ENCODE measurements at places on chromosomes 16 and 17. TPM values are rescaled to one million over a fixed set of nuclear protein-coding genes. Genes with fewer than 3 reads are reported as not detected.

Gene PMFBP1
- 8.1 TPM for total RNA-seq

Gene KCNJ12
- 34.0 TPM for total RNA-seq

Gene KIFC3
- total RNA-seq: 27.9 TPM

- DNase-seq: peak; percentile 54
Measured at GRCh38 chr16:54216688-54217087, 69.9 kb downstream of the IRX3 start.

- DNase-seq: no peak
Measured at GRCh38 chr17:82118168-82118814, 20.3 kb upstream of the FASN start.

- DNase-seq: no peak
Measured at GRCh38 chr17:57876866-57877237, 27.0 kb upstream of the MRPS23 start.

DNA sequence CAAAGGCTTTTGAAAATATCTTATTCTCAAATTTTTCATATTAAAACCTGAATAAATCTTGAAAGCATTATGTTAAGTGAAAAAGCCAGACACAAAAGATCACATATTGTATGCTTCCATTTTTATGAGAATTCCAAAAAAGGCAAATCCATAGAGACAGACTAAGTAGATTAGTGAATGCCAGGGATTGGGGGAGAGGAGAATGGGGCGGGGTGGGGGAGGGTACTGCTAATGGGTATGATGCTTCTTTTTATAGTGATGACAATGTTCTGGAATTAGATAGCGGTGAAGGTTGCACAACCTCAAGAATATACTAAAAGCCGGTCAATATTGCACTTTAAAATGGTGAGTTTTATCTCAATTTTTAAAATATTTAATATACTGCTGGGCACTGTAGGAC lies 44.0 kb downstream of the XPO6 start:
- no peak for DNase-seq
